NCI-H748 treated with DMSO at 0.1 percent for 48 hours (cell line): ENCODE measurements at places on chromosomes 1 and 21.

- DNase-seq: no peak
Observed at GRCh38 chr1:248890549-248891498, 15.2 kb upstream of the PGBD2 start.

DNA sequence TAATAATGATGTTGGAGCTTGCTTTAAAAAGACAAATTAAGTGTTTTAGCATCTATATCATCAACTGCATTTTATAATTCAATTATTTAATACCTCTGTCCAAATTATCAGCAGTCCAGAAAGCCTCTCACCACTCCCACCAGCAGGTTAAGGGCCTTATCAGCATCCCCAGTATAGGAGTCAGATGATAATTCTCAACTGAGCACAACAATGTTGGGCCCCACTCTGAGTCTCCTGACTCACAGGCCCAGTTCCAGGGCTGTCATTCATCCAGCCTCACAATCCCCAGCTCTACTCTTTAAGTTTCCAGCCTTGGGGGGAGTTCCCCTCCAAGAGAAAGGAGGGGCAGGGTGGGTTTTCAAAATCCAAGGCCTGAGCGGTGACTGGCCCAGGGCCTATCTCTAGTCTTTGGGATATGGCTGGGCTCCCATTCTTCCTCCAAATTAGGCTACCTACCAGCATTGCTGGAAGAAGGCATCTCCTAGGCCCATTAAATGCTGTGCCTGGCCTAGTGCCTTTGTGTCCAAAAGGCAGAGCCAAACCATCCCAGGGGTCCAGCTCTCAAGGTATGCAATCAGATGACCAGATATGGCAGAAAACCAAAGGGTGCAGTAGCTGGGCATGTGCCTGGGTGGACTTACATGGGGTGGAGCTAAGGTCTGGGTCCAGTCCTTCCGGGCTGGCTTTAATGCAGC, 134.1 kb downstream of the GLUL start:
- DNase-seq: no peak

GRCh38 chr1:148372731-148373130, 110.4 kb downstream of the PPIAL4G start:
- DNase-seq: no peak

DNA sequence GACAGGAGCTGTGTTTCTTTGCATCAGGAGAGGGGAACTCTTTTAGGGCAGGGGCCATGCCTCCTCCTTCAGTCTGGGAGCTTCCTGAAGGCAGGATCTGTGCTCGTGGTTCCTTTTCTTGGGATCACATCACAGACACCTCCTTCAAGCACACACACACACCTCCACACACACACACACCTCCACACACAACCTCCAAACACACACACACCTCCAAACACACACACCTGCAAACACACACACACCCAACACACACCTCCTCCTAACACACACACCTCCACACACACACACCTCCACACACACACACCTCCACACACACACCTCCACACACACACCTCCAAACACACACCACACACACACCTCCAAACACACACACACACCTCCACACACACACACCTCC, 10.5 kb downstream of the LGR6 start:
- no peak for DNase-seq

GRCh38 chr1:228870041-228870713, 134.9 kb downstream of the RHOU start:
- DNase-seq: no peak

DNA sequence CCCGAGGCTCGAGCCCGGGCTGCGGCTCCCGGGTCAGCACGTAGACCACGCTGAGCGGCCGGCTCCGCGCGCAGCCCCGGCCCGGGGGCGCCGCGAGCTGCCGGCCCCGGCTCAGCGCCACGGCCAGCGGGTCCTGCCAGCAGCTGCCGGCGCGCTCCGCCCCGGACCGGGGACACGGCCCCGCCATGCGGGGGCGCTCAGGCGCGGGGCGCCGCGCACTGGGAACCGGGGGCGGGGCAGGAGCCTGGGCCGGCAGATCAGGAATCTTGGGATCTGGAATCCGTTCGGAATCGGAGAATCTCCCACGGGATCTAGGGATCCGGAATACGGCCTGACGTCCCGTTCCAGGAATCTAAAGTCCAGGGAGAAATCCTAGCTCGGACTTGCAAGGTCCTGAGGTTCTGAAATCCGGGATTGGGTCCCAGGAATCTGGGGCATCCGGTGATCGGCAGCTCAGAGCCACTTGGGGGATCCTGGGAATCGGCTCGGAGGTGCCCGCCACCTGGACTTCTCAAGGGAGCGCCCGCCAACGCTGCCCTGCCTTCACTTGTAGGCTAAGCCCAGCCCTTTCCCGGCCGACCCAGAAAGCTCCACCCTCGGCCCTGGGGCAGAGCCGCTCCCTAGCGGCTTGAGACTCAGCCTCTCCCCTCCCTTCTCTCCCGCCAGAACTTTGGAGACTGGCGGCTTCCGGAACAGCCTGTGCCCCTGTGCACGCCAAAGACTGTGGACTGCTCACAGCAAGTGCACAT, at the start of gene MAP3K6:
TSS of gene MAP3K6 (minus strand) at position 551 of the 749 bp plus-strand sequence. CDS start at position 187, 364 bp downstream.
- DNase-seq: peak; percentile 4

DNA sequence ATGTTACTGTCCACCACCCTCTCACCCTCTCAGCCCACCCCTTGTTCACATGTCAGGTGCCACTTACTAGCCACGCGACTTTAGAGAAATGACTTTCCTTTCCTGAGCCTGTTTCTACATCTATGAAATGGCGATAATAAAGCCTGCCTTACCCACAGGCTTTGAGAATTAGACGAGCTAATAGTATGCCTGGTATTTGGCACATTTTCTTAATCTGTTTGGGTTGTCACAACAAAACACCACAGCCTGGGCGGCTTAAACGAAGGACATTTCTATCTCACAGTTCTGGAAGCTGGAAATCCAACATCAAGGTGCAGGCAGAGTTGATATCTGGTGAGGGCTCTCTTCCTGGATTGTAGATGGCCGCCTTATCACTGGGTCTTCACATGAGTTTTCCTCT, 273.9 kb upstream of the FMN2 start:
- DNase-seq: no peak

GRCh38 chr21:36613059-36613458, 85.9 kb upstream of the SIM2 start:
- DNase-seq: peak; percentile 3

DNA sequence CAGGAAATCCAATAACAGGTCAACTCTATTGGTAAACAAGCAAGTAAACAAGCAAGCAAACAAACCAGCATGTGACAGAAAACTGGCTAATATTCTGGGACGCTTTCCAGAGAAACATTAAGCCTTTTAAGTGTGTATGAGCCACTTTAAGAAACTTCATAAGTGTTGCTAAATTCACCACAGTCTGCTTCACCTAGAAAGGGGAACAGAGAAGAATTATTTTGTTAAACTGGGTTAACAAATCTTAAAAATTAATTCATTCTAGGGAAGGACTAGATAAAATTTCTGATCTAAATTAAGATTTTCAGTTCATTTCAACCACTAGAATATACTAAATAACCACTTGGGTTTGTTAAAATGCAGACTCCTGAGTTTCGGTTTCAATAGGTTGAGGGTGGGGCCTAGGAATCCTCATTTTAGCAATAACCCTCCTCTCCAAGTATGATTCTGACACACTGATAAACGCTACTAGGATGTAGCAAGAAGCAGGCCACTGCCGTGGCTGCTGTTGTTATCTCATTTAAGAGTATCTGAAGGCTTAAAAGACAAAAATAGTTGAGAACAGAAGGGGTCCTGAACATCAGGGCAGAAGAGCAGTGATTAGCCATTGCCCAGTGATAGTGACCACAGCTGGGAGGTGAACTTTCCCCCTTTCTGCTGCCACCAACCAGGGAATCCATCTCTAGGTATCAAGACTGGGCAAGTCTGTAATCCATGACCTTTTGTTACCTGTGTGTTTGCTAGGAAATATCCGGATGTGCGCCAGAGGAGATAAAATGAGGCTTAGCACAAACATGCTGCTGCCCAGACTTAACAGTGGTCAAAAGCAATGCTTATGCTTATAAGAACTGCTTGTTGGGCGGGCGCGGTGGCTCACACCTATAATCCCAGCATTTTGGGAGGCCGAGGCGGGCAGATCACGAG, 11.2 kb downstream of the CREG1 start:
- DNase-seq: no peak

DNA sequence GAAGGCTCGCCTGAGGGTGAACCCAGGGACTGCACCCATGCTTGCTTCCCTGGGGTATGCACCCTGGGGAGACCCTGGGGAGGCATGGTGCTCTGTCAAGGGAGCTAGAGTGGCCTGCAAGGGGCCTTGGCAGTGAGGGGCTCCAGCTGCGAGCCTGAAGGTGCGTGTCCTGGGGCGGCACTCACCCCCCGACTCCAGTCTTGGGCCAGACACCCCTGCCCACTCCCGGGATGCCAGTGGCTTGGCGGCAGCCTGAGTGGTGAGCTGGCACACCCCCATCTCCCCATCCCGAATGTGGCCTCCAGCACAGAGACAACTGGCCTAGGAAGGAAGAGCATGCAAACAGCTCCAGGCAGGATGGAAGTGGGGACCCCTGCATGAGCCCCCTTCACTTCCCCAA, 2.6 kb downstream of the SUMO3 start:
- no peak for DNase-seq

- DNase-seq: no peak
Observed at GRCh38 chr21:44329086-44329889, 9.9 kb downstream of the CFAP410 start.

GRCh38 chr1:59272507-59272906, 24.4 kb upstream of the FGGY start:
- no peak for DNase-seq

DNA sequence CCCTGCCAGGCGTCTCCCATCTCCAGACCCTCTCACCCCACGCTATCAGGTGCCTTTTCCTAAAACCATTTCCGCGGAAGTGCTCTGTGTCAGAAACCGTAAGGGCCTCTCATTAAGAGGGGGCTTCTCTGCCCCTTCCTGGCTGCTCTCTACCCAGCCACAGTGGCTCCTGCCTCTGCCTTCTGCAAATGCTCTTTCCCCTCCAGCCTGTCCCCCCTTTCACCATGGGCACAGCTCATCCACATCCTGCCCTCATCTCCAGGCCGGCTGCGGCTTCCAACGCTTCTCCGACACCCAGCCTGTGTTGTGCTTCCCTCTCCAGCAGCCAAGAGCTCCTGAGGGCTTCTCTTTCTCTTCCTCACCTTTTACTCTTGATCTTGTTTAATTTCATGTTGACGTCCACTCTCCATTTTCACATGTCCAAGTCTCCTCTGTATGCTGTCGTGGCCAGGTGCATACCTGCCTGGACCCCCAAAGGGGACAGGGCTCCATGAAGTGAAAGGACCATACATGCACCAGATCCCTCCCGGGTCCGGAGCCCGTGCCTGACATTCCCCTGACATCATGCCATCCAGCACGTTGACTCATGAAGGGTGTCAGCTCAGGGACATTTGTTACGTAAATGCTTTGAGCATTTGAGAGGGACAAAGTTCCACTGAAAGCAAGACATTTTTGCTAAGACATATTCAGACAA, 306.5 kb downstream of the AJAP1 start:
- no peak for DNase-seq

DNA sequence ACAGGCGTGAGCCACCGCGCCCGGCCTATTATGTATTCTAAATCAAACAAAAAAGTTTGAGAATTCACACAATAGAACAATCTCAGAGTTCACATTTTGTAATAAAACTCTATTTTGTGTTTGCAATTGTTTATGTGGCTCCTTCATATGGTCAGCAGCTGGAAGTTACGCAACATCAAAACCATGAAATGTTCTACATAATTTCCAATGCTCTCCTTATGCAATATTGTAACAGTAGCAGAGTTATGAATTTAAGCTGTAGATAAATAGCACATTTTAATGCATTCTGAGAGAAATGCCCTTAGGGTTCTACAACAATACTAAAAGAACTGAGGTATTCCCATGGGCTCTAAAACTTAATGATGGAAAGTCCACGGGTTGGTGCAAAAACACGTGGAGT, 62.3 kb upstream of the COL11A1 start:
- DNase-seq: no peak

GRCh38 chr1:4128616-4129015, 228.5 kb upstream of the C1orf174 start:
- DNase-seq: no peak
